Activated T-cell treated with anti-CD3 and anti-CD28 coated beads, Interleukin-2, amount 50 U/mL, for 72 hours (primary cell): ENCODE measurements at places on chromosomes 7 and 10.

DNA sequence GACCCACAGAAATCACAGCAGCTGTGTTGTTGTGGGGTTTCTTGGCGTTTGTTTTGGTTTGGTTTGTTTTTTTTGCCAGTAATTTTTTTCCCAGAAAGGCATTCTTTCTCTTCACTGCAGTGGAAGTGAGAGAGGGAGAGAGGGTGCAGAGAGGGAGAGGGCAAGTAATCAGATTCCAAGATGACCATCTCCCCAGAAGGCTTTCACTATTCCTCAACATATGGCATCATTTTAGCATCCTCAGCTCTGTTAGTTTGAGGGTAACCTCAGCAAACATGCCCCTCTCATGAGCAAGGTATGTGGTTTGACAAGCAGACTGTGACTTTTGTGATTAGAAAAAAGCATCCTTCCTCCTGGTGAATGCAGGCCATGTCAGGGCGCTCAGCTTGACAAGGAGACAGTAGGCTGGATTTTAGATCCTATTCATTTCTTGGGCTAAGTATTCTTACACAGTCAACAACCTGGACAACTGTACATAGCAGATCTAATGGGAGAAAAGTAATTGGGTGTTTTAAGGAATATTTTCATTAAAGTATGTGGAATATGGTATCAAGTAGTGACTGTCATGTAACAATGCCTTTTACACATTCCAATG, 86.3 kb upstream of the PIK3CG start:
- DNase-seq = no peak

- peak; percentile 43 for DNase-seq
These were observed 185.7 kb upstream of the AUTS2 start for GRCh38 chr7:69412331-69413146.

DNA sequence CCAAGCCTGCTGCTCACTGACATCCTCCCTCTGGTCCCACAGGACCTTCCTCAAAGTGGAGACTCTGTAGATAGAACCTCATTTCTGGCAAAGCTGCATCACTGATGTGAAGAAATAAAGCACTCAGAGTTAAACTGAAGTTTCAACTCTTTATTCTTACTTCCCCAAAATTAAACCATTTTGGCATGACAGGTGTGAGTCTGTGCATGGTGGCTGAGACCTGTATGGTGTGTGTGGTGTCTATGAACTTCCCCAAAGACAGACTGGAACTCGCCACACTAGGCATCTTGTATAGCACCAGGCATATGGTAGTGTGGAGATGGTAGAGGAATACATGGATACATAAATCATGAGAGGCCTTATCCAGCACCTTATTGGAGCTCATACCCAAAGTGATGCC, 6.6 kb upstream of the WDFY4 start:
- no peak for DNase-seq

DNA sequence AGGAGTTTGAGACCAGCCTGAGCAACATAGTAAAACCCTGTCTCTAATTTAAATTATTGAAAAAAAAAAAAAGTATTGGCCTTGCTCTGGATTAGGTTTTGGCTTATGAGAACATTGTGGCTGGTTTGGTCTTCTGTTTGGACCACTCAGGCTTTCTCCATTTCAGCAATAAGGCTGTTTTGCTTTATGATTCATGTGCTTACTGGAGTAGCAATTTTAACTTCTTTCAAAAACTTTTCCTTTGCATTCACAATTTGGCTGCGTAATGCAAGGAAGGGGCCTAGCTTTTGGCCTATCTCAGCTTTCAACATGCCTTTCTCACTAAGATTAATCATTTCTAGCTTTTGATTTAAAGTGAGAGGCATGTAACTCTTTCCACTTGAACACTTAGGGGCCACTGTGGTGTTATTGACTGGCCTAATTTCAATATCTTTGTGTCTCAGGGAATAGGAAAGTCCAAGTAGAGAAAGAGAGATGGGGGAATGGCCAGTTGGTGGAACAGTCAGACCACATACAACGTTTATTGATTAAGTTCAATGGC, 38.0 kb upstream of the SRPK2 start:
- peak; percentile 24 for DNase-seq

DNA sequence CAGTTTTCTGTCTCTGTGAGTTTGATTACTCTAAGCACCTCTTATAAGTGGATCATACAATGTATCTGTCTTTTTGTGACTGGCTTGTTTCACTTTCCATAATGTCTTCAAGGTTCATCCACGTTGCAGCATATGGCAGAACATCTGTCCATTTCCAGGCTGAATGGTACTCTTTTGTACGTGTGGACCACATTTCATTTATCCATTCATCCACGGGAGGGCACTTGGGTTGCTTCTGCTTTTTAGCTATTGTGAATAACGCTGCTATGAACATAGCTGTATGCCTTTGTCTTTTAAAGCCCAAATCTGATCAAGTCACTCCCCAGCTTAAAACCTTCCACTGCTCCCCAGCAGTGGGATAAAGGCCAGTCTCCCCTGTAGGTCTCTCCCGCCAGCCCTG, 31.5 kb downstream of the EGFR start:
- no peak for DNase-seq

DNA sequence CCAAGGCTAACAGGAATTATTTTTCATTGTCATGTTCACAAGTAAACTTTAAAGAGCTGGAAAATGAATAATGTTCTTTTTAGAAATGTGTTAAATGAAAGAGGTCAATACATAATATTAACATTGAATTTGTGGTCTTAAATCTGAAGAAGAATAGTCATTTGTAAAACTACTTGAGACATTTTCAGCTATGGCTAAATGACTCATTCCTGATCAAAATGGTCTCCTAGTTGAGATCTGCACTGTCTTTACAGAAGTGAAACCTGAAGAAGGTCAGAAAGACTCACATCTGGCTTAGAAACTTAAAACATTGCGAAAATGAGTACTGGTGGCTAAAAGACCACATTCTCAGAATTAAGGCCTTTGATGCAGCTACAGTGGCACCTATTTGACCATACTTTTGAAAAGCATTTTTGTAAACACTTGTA, 5.9 kb downstream of the PIK3CG start:
- DNase-seq = no peak

GRCh38 chr7:121872831-121873288, at the start of gene PTPRZ1:
TSS of gene PTPRZ1 (plus strand) at chr7:121873161. CDS start at chr7:121873500, 339 bp downstream.
- DNase-seq = no peak

GRCh38 chr10:55013318-55013717, 212.3 kb upstream of the PCDH15 start:
- no peak for DNase-seq

DNA sequence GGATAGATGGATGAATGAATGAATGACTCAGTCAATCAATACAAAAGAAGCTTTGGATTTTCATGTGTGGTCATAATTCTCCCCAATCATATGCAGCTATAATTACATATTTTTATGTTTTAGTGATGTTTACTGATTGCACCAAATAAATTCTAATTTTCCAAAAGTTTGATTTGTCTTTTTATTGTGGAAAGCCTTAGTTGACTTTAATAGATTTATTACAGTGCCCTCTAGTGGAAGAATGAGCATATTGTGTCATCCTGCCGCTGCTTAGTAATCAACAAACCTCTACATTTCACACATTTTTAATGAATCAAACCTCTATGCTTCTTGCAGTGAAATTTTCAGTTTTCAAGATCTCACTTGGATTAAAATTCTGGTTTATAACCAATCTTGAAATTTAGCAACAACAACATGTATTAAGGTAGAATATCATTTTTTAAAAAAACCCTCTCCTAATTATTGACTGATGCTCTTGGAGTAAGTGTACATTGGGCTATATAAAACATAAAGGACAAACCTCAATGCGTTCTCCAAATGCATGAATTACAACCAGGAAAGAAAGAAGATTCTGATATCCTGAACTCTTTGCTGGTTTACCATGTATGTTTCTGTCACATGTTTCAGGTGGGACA, 55.6 kb upstream of the PNLIP start:
- DNase-seq = no peak

GRCh38 chr7:146175716-146176115, 59.1 kb downstream of the CNTNAP2 start:
- no peak for DNase-seq

GRCh38 chr10:122780391-122780790, 65.3 kb downstream of the CUZD1 start:
- no peak for DNase-seq

- DNase-seq = no peak
These were observed 20.8 kb downstream of the CYTH3 start for GRCh38 chr7:6251653-6252052.

DNA sequence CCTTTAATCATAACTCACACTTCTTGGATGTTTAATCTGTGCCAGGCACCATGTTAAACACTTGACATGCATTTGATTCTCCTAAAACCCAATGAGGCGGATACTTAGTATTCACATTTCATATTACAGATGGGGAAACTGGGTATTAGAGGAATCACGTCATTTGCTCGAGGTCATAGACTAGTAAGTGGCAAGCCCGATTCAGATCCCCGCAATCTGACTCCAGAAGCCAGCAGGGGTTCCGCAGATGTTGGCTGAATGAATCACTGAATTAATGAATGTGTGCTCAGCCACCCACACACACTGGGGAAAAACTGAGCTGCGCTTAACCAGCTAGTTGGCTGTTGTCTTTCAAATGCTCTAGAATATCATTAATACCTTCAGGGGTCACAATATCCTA, 22.5 kb upstream of the ENO4 start:
- no peak for DNase-seq

GRCh38 chr10:48907730-48908129, 31.9 kb downstream of the LRRC18 start:
- no peak for DNase-seq

GRCh38 chr10:120511165-120511564, 54.1 kb downstream of the PLPP4 start:
- DNase-seq = no peak

DNA sequence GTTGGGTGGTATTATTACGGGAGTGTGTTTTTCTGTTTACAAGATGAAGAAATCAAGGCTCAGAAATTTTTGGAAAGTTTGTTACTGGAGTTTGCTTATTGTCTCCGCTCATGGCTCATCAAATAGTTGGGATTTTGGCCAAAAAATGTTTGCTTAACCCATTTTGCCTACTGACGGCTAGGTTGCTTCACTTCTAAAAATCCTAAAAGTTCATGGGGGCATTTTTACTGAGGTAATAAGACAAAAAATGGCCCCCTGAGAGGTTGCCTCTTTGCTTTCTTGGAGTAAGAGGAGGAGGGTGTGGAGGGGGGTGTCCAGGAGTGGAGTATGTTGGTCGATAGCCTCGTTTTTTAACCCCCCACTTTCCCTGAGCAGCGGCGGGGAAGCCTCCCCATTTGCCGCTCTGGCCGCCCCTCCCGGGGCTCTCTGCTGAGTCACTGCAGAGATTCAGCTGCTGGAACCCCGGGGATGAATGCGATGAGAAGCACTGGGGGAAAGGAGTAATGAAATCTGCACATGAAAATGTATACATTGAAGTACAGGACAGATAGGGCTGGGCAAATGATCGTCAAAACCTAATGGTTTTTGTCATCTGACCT, 1.5 kb downstream of the MEST start:
- DNase-seq = no peak

DNA sequence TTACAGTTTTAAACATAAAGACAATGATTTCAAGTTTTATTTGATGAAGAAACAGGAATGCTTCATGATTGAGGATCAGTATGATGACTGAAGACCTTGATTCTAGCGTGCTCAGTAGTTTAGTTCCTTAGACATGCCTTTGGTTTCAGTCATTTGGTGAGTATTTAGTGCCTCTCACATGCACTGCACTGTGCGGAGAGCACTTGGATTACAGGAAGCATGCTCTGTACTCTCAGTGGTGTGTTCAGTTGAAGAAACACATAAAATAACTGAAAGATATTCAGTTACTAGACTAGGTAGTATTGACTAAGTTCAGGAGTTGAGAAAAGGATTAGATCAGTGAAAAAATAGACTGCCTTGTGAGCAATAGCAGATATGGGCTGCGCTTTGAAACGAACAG, 25.5 kb downstream of the RBM17 start:
- no peak for DNase-seq

DNA sequence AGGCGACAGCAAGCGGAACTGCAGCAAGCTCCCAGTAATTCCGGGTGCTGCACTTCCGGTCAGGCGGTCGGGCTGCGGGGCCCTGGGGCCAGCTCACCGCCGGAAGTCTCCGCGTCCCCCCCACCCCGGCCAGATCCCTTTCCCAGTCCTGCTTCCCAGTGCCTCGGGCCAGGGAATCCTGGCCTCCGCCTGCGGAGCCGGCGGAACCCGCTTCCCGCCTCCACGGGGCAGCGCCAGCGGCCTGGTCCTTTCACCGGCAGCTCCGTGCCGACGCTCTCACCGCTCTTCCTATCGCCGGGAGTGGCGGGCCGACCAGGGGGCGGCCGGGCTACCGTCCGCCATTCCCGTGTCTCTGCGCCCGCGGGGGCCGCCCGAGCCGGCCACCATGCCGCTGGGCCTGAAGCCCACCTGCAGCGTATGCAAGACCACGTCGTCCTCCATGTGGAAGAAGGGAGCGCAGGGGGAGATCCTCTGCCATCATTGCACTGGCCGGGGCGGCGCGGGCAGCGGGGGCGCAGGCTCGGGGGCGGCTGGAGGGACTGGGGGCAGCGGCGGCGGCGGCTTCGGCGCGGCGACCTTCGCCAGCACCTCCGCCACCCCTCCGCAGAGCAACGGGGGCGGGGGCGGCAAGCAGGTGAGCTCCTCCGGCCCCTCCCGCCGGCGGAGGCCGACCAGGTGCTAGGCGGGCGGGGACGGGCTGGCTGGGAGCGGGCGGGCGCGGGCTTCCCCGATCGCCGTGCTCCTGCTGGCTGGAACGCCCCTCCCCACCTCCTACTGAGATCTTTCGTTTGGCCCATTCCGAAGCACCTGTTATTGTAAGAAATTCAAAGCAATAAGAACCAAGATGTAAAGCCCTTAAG, at the start of gene GATAD1:
TSS of gene GATAD1 (plus strand) at position 138 of the 860 bp plus-strand sequence. CDS start at position 386, 248 bp downstream.
- peak; percentile 88 for DNase-seq

- no peak for DNase-seq
These were observed 108.2 kb downstream of the OSBPL3 start for GRCh38 chr7:24871770-24872169.

DNA sequence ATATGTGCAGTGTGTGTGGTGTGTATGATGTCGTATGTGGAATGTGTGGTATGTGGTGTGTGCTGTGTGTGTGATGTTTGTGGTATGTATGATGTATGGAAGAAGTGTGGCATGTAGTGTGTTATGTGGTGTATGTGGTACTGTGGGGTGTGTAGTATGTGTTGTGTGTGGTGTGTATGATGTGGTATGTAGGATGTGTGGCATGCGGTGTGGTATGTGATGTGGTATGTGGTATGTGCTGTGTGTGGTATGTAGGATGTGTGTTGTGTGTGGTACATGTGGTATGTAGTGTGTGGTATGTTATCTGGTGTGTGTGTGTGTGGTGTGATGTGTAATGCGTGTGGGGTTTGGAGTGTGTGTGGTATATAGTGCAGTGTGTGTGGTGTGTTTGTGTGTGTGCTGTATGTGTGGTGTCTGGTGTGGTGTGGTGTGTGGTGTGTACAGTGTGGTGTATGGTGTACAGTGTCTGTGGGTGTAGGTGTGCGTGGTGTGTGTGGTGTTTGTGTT, 129.6 kb downstream of the ATP6V0E2 start:
- no peak for DNase-seq

DNA sequence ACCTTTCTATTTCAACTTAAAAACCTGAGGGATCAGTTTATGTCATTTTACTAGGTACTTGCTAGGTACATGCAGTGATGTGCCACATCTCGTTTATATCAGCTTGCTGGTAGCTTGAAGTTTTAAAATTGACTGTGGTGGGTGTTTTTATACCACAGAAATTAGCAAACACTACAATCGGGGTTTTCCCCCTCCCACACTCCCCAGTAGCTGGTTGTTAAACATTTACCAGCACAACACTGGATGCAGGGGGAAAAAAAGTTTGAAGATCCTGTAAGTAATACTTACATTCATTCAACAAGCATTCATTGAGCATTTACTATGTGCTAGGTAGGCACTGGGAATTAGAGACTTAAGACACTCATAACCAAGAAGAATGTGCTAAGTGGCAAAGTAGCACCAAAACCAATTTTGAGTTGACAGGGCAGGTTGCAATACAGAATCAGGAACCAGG, 32.6 kb downstream of the USP6NL start:
- DNase-seq = peak; percentile 49
